ENCODE measurements at places on chromosomes 2 and 18.
A peak's percentile ranks its signal among the peaks of the same experiment; 100 is the strongest.

DNA sequence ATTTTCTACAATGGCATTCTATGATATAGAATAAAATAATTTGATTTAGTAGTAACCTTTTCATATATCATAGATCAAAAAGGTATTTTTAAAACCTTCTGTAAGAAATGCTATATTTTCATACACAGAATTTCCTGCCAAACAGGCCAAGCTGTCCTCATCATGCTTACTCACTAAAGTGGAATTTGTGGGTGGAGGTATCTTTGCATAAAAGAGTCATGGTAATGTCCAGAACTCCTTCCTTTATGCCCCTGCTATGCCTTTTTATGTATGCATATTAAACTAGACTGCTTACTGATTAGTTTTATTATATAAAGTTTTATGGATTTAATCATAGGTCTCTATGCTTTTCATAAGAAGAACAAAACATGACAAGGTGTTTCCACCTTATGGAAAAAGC lies 27.5 kb upstream of the MARCHF7 start:
- peak; percentile 73 for DNase-seq

- DNase-seq = no peak
Observed at GRCh38 chr2:20224164-20224715, 690 bp downstream of the SDC1 start.

- no peak for DNase-seq
Observed at GRCh38 chr2:51633073-51633472, 601.1 kb upstream of the NRXN1 start.

- no peak for DNase-seq
Observed at GRCh38 chr2:216596980-216597509, 36.2 kb upstream of the IGFBP2 start.

DNA sequence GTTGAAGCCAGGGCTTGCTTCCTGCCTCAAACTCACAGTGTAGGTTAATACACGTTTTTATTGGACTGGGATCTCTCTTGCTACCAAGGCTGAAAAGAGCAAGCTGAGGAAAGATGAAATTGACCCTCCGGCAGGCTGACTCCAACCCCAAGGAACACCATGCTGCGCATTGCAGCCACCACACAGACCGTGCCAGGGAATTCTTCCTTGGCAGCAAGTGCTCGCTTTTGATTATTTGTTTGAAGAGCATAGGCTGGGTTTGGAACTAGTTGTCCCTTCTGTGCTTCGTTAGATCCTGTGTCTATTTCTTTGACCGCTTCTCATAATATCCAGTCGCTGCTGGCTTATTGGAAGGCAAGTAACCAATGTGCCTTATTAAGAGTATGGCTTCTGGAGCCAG lies 34.4 kb upstream of the DARS1 start:
- DNase-seq = no peak

DNA sequence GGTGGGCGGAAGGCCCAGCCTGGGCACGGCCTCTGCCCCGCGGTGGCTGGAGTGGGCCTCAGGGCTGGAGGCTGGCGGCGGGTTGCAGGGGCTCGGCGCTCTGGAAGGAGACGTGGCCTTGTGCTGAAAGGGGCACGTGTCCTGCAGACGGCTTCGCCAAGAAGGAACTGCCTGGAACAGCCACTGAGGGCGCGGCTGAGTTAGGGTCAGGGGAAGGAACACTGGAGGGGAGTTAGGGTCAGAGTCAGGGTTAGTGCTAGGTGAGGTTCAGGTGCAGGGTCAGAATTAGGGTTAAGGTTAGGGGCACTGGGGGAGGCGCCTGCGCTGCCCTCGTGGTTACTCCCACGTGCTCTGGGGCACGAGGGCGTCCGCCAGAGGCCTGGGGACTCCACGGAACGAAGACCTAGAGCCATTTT lies 933 bp upstream of the ADNP2 start:
- DNase-seq = no peak

GRCh38 chr18:64405161-64405560 lies 256.3 kb upstream of the LINC00305 start:
- no peak for DNase-seq

DNA sequence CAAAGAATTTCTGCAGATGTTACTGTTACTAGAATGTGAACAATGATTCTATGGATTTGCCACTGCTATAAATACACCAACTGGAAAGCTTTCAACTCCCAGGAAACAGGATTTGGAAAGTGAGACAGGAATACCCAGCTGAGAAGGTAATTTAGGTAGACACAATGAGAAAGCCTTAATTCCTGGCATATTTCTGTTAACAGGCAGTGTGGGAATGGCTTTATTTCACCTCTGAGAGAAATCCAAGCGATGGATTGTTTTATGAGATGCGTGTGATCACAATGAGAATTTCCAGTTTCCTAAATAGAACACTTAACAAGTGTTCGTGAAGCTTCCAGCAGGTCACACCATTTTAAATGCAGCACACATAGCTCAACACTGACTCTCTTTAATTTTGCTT lies 133.0 kb downstream of the SLC8A1 start:
- DNase-seq = no peak

DNA sequence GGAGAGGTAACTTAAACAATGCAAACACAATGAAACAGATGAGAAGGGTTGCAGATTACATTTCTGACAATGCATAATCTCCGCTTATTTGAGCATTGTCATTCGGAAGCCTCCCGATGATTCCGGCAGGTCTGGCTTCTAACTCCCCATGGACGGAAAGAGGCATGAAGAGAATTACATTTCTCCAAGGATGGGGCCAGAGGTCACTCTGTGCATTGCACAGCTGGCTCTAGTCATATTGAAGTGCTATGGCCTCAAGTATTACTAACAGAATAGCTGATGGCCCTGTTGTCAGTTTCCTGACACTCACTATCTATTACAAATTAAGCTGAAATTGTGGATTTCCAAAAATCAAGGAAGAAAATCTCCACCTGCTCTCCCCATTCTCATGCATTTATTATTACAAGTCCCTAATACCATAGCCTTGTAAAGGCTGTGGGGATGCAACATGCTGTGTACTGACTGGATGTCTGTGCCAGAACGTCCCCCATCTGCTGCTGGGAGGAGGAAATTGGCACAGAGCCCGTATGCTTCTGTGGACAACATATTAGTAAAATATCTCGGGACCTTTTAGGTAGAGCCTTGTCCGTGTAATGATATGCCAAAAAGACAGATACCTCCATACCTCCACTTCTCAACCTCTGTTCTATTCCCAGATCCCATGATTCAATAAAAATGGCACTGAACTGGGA lies 168.1 kb downstream of the SETBP1 start:
- no peak for DNase-seq

GRCh38 chr18:63054901-63055584 lies 264.5 kb downstream of the BCL2 start:
- DNase-seq = no peak

GRCh38 chr2:17101596-17101995 lies 416.6 kb downstream of the RAD51AP2 start:
- no peak for DNase-seq

DNA sequence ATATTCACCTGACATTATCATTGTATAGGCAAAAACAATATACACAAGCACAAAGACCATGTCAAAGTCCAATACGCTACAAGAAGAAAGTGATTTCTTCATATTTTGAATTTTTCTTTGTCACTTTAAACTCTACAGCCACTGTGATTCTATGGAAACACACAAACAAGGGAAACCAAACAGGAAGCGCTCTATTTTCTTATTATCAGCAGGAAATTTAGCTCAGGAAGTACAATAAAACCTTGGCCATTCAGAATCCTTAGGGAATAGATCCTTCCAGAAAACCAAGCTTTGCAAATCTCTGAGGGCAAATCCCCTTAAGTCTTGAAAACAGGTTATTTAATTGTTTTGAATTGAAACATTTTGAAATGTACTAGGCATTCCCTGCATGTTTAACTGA lies 336.2 kb downstream of the EPHA4 start:
- DNase-seq = no peak

DNA sequence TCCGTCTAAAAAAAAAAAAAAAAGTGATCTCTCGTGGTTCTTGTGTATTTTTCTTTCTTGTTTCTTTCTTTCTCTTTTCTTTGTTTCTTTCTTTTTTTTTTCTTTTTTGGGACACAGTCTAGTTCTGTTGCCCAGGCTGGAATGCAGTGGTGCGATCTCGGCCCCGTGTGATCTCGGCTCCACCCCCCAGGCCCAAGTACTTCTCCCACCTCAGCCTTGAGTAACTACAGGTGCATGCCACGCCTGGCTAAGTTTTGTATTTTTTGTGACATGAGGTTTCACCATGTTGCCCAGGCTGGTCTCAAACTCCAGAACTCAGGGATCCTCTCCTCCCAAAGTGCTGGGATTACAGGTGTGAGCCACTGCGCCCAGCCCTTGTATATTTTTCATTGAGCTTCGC lies 91.4 kb downstream of the TMEM237 start:
- no peak for DNase-seq

- DNase-seq = no peak
Observed at GRCh38 chr2:161107265-161107664, 53.0 kb upstream of the TANK start.

DNA sequence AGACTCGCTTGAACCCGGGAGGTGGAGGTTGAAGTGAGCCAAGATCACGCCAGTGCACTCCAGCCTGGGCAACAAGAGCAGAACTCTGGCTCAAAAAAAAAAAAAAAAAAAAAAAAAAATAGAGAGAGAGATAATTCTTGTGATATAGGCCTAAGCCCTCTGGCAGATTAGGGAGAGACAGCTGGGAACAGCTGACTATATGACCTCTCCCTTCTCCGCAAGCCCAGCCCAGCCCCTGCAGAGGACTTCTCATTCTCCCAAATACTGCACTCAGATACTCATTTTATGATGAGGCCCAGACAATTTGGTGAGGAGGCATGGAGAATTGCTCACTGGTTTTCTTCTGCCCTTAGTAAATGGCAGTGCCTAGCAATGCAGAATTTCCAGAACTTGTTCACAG lies 262.0 kb downstream of the HAUS1 start:
- no peak for DNase-seq

GRCh38 chr2:11368059-11368572 lies 23.7 kb upstream of the ROCK2 start:
- no peak for DNase-seq

GRCh38 chr2:168766600-168766999 lies 35.8 kb upstream of the NOSTRIN start:
- peak; percentile 42 for DNase-seq

GRCh38 chr2:15956230-15956629 lies 15.9 kb downstream of the MYCN start:
- DNase-seq = no peak

GRCh38 chr18:24296276-24296675 lies 101.3 kb downstream of the OSBPL1A start:
- no peak for DNase-seq

GRCh38 chr2:24050041-24050979 lies 769 bp downstream of the FKBP1B start:
- no peak for DNase-seq

GRCh38 chr2:100281521-100282438 lies 40.5 kb downstream of the LONRF2 start:
- no peak for DNase-seq

- DNase-seq = no peak
Observed at GRCh38 chr2:33766175-33766574, 167.1 kb upstream of the FAM98A start.

DNA sequence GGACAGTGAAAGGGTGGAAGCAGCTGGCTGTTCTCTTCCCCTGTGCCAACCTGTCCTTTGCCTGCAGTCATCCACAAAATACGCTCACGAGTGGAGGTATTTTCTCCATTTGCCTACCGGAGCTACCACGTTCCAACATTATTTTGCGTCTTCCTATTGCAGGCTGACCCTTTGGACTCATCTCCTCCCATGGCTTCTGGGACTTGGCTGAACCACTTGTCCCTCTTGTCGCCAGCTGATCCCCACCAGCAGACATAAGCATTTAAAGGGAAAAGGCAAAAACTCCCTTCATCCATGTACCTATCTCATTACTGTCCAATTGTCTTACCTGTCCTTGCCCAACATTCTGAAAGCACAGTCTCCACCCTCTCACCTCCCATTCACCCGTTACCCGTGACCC lies 13.0 kb downstream of the C2orf74 start:
- no peak for DNase-seq

DNA sequence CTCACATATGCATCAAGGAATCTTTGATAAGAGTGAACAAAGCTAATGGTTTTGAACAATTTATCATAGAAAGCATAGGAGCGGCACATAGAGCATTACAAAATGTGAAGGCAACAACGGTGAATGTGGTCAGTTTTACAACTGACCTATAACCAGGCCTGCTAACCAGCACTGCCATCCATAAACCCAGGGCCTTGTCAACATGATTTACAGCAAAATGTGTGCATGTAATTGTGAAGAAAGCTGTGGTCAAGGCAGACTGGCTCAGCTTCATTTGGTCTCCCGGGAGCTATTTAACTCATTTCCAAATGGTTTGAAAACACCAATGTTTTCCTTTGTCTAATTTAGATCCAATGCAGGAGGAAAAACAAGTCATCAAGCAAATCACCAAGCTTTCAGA lies 119.8 kb downstream of the DHRS9 start:
- DNase-seq = no peak

DNA sequence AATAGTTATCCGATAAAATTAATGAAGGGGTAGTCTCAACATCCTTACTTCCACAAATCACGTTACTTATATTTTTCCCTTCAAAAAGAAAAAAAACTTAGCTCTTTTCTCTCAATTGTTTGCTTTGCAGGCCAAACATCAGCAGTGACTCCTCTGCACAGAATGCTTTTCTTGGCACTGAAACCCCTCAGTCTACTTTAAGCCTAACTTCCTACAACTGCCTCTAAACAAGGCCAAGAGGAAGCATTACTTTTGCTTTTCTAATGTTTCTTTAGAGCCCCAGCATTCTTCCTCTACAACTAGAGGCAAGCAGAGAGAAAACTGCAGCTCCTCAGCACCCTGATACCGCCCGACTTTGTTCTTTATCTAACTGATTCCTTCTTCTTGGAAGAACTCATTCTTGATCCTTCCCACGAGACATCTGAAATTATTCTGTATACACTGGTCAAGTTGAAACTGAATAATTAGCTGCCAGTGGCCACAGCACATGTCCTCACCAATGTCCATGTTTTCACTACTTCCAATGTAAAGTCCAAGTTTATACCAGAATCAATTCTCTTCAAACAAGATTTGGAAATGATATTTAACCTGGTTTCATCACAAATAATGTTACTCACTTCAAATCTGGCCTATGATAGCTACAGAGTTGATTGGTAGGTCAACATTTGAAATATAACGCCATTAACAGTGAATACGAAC lies 55.3 kb downstream of the DTNB start:
- peak; percentile 40 for DNase-seq

GRCh38 chr2:44582363-44583008 lies 220.7 kb downstream of the CAMKMT start:
- peak; percentile 26 for DNase-seq

- no peak for DNase-seq
Observed at GRCh38 chr2:226307487-226308322, 491.9 kb downstream of the IRS1 start.

Measured in RWPE1 (cell line).